GM06990 (cell line): ENCODE measurements at places on chromosomes 5 and 9.

- DNase-seq: no peak
These were observed 37.4 kb downstream of the PRRX2 start for GRCh38 chr9:129702589-129703520.

- no peak for DNase-seq
These were observed 50.7 kb upstream of the UBAC1 start for GRCh38 chr9:136011703-136012496.

GRCh38 chr9:125795970-125796596 is 48.9 kb downstream of the PBX3 start:
- no peak for DNase-seq

DNA sequence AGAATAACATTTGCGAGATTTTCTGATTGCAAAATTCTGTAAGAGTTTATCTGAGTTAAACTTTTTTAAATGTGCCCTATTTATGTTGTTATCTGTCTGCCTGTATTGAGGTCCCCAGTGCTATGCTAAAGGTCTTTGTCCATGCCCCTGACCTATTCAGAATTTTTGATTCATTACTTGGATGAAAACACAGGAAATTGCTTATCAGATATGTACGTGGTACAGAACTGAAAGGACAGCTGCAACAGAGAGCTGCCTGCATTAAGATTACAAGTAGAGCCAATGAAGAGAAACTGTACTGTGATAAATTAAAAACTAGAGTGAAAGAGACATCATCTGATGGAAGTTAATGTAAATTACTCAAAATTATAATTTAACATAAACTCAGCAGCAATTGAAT is 408.8 kb downstream of the ADGRV1 start:
- no peak for DNase-seq

GRCh38 chr5:134603059-134603458 is 29.6 kb downstream of the SAR1B start:
- DNase-seq: no peak
